Panc1 (cell line): ENCODE measurements at places on chromosomes 7 and 10. TPM values are rescaled to one million over a fixed set of nuclear protein-coding genes. Genes with fewer than 3 reads are reported as not detected.

GRCh38 chr10:60200012-60200681 is 189.5 kb downstream of the ANK3 start:
- H3K36me3 ChIP-seq = no peaks in the 10 kb centered on the region
- no peak overlapping the region for H3K27ac ChIP-seq
- H3K4me1 ChIP-seq = no peaks in the 10 kb centered on the region
- no peak overlapping the region for H3K4me3 ChIP-seq

DNA sequence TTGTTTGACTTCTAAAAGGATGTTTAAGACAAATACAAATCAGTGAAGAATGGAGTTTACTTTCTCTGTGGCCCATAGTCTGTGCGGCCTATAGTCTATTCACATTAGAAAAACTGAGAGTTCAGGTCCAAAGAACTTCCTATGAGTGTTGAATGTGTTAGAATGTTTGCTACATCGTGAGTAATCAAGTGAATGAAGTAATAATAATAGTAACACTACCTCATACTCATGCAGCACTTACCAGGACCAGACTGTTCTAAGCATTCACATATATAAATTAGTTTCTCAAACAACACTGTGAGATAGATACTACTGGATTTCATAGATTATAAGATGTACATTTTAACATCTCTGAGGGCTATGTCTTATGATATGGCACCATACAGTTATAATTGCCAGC is 70.4 kb downstream of the RALA start:
- H3K4me3 ChIP-seq = no peak overlapping the region
- no peak overlapping the region for H3K27ac ChIP-seq
- no peaks in the 10 kb centered on the region for H3K4me1 ChIP-seq
- no peaks in the 10 kb centered on the region for H3K27me3 ChIP-seq
- no peaks in the 10 kb centered on the region for H3K36me3 ChIP-seq
- no peak for DNase-seq

- no peak overlapping the region for H3K4me3 ChIP-seq
- no peak overlapping the region for H3K27ac ChIP-seq
- no peaks in the 10 kb centered on the region for H3K27me3 ChIP-seq
- H3K36me3 ChIP-seq = peaks cover 9% of the 10 kb centered on the region; the same call in 1 of the 2 replicates
These were observed 9.4 kb downstream of the NODAL start for GRCh38 chr10:70432101-70432500.

- H3K27ac ChIP-seq = no peak overlapping the region
- no peaks in the 10 kb centered on the region for H3K4me1 ChIP-seq
- H3K27me3 ChIP-seq = no peaks in the 10 kb centered on the region
- no peaks in the 10 kb centered on the region for H3K36me3 ChIP-seq
These were observed 325.6 kb upstream of the MAGI2 start for GRCh38 chr7:79778786-79779770.

DNA sequence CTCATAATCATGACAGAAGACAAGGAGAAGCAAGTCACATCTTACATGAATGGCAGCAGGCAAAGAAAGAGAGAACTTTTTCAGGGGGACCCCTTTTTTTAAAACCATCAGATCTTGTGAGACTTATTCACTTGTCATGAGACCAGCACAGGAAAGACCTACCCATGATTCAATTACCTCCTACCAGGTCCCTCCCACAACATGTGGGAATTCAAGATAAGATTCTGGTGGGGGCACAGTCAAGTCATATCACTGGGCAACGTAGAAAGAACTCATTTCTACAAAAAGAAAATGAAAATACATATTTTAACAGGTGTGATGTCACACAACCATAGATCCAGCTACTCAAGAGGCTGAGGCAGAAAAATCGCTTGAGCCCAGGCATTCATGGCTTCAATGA is 304.1 kb downstream of the IPMK start:
- no peak for DNase-seq
- no peaks in the 10 kb centered on the region for H3K27me3 ChIP-seq
- no peaks in the 10 kb centered on the region for H3K36me3 ChIP-seq
- H3K4me3 ChIP-seq = no peak overlapping the region

DNA sequence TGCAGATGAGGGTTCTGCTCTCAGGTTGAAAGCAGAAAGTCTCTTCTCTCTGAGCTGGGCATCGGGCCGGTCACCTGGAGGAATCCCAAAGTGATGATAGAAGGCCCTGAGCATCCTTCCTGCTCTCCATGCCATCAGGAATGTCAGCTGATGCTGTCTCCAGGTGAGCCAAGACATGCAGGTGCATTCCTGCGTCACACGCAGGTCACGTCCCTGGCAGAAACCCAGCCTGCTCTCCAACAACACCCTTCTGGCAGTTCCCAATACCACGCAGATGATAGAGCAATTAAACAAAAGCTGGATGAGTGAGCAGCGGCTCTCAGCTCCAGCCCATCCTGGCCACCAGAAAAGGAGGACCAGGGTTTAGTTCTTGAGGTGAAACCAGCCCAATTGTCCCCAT is 6.9 kb upstream of the WIPI2 start:
- H3K4me1 ChIP-seq = no peaks in the 10 kb centered on the region
- no peak overlapping the region for H3K4me3 ChIP-seq
- H3K36me3 ChIP-seq = no peaks in the 10 kb centered on the region
- H3K27ac ChIP-seq = no peak overlapping the region
- peaks cover 2% of the 10 kb centered on the region; the same call in 1 of the 2 replicates for H3K27me3 ChIP-seq

The FBXO24 gene
- 0.59 TPM for total RNA-seq
